GM18507 (cell line): ENCODE measurements at places on chromosomes 6 and 20.
A peak's percentile ranks its signal among the peaks of the same experiment; 100 is the strongest.

- no peak for DNase-seq
These were observed 41.2 kb upstream of the NHSL1 start for GRCh38 chr6:138540468-138540867.

- DNase-seq: no peak
These were observed 11.8 kb upstream of the SMLR1 start for GRCh38 chr6:130815200-130816071.

DNA sequence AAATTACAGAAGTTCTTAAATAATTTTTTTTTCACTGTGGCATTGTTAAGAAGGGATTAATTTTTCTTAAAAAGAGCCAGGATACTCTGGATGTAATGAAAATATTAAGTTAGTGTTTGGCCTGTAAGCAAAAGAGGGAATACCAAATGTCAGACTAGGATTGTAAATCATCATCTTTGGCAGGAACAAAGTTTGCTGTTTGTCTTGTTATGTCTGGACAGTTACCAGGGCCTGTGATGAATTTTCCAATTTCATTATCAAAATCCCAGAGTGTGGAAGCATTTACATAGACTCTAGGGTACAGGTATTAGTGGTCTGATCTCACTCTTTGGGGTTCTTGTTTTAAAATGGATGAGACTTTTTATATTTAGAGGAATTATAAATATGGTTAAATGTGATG is 26.1 kb downstream of the CEP57L1 start:
- DNase-seq: no peak

DNA sequence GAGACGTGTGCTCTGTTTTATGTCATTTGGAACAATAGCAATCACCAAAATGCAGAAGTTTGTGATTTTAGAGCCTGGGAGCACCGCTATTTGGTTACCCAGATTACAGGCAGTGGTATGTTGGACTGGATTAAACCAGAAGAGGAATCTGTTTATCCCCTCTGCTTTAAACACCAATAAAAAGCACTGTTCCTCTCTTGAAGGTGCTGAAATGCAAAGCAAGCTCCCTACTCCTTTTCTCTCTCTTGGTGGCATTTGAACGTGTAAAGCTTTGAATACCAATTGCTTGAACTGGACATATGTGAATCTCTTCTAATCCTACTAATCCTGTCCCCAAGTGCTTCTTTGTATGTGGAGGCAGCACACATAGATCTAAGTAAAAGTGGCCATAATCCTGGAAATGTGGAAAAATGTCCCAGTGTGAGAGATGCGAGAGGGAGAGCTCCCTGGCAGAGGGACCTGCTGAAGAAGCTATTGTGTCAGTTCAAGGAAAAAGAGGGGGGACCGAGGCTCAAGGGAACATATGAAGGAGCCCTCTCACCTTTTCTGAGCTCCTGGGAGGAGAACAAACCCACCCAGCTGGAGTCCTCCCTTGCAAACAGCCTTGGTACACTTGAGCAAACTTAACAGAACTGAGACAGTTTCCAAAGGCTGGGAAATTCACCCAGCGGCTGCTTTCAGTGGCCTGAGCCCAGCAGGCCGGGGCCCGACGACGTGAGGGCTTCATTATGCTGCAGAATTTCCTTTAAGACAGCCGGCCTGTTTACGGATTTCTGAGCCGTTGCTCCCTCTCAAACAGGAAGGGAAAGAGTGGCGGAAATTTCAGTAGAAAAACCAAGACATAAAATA is 18.8 kb upstream of the OLIG3 start:
- DNase-seq: no peak

DNA sequence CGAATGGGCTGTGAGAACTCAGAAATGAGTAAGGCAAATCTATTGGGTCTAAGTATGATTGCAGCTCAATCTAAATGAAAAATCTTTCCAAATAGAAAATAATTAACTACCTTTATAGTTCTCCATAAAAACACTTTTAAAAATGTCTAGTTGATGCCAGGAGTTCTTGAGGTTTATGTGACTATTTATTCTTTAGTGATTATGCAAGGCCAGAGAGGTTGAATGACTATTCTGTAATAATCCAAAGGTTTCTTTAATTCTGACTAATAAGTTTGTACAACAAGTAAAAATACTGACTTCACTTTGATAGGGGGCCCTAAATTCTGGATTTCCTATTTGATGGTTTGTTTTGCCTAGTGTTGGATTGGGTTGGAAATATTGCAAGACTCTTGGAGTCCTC is 461.2 kb downstream of the EPM2A start:
- DNase-seq: no peak

- no peak for DNase-seq
These were observed 148.0 kb downstream of the TMEM200A start for GRCh38 chr6:130513770-130514169.

DNA sequence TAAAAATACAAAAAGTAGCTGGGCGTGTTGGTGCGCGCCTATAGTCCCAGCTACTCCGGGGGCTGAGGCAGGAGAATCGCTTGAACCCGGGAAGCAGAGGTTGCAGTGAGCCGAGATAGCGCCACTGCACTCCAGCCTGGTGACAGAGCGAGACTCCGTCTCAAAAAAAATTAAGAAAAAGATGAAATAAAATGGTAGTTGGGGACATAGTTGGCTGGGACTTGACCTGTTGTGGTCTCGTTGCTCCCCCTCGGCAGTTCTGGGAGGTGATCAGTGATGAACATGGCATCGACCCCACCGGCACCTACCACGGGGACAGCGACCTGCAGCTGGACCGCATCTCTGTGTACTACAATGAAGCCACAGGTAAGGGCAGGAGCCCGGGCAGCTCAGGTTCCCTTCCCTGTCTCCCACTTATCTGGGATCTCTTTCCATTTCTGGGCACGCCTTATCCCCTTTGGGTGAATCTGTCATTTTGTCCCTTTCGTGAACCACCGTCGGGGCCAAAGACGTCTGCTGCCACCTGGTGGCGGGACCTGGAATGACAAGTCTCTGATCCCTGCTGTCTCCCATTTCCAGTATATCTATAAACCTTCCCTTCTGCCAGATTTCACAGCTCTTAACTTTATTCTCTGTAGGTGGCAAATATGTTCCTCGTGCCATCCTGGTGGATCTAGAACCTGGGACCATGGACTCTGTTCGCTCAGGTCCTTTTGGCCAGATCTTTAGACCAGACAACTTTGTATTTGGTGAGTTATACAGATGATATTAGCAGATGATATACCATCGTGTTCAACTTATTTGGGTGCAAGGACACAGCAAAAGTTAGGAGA is 2.3 kb downstream of the TUBB start:
- DNase-seq: no peak

DNA sequence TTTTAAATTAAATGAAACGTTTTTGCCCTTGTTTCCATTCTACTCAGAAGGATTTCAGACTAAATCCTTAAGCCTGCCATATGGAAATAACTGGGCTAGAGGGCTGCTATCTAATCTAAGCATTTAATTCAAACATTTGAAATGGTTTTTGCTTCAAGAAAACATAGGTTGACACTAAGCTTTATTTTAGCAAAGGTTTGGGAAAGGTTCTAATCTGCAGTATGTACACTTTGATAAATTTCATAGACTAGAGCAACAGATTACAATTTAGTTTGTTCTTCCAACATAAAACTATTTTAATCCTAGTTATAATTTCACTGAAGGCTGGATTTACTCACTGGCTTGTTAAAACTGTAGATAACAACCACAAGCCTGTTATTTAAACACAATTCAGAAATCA is 72.1 kb downstream of the TMEM200A start:
- no peak for DNase-seq

GRCh38 chr20:31861385-31862156 is 8.8 kb downstream of the DUSP15 start:
- DNase-seq: peak; percentile 82

DNA sequence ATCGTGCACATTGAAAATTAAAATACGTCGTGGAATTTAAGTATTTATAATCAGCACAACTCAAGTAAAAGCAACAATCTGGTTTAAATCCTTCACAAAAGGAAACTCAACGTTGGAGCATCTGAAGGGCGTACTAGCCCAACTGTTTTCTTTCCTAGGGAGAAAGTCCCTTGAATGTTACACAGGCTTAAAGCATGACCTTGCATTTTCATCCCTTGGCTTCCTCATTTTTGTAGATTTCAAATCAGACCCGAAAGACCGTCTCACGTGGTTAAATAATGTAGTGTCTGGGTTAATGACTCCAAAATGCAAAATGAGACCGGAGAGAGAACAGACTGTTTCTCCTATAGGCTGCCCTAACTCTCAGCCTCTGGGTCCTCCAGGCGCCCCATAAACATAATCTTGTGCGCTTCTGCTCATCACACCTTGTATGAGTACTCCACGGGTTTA is 249.2 kb upstream of the RREB1 start:
- no peak for DNase-seq

GRCh38 chr6:1703923-1704322 is 94.2 kb downstream of the FOXC1 start:
- DNase-seq: no peak

DNA sequence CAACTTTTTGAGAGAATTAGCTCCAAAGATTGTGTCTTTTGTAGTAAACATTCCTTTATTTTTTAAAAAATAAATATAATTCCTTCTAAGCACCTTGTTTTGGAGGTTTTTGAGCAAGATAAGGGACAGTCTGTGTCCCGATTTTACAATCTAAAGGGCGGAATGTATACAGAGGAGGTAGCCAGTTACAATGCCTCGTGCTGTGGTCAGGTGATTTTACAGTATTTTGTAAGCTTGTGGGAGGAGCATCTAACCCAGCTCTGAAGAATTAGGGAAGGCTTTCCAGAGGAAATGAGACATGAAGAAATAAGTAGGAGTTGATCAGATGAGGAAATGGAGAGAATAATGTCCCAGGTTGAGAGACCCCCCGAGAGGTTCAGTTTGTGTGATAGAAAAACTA is 1.3 kb downstream of the HINT3 start:
- DNase-seq: no peak

GRCh38 chr20:29297411-29298270 is 1959.8 kb upstream of the DEFB115 start:
- DNase-seq: no peak

DNA sequence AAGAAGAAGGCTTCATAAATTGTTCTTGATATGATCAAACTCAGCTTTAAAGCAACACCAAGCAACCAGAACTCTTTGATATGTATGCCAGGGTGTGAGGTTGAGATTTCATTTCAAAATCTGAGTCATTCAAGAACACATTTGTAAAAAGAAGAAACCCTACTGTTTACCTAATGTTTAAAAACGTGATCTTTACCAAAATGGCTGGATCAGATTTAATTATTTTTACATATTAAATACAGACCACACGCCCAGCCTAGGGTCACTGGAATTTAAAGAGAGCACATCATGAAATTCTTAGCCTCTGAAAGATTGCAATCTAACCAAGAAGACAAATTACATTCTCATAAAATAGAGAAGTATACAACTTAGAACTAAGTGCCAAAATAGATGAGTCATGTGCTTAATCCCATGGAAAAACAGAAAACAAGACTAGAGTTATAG is 206.8 kb upstream of the SMLR1 start:
- no peak for DNase-seq

DNA sequence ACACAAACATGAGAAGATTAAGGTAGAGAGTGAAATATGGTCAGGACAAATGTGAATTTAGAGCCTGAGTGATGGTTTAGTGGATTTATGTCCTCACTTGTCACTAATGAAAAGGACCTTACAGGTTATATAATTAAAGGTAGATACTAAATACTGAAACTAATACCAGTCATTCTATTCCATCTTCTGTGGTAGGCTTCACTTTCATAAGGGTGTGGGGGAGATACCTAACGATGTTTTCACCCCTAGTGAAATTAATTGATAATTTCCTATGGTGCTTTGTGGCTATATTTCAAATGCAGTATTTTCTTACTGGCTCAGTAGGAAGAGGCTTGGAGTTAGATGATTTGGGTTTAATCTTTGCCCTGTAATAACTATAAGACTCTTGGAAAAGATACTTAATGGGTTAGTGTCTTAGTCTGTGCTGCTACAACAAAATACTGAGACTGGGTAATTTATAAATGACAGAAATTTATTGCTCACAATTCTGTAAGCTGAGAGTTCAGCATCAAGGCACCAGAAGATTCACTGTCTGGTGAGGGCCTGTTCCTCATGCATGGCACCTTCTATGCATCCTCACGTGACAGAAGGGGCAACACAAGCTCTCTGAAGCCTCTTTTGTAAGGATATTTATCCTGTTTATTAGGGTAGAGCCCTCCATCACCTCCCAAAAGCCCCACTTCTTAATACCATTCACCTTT is 21.3 kb downstream of the RNF217 start:
- DNase-seq: no peak

GRCh38 chr6:111700135-111700690 is 94.5 kb upstream of the TRAF3IP2 start:
- no peak for DNase-seq

DNA sequence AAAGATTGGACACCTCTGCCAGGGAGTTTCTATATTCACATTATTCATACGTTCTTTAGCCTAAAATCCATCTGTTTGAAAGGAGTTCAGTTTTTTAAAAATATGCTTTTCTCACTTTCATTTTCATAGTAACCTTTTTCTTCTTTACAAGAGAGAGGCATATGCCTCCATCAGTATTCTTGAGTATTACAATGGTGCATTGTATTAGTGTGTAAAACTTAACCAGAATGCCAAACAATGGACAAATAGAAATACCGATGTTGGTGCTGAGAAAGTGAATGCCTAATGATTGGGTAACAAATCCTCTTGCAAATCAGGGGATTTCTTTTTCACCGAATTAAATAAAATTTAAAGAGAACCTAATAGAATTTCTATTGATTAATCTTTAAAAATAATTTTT is 163.2 kb upstream of the LAMA2 start:
- DNase-seq: no peak

DNA sequence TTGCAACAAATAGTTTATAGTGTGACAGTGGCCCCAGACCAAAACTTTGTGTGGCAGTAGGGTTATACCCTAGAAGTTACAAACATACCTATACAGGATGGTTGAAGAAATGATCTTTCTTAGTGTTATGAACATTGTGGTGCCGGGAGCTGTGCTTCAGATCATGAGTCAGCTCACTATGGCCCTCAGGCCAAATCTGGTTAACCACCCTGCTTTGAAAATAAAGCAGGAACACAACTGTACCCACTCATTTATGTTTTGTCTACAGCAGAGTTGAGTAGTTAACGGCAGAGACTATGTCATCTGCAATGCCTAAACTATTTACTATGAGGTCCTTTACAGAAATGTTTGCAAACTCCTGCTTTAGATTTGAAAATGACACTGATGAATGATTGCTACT is 24.3 kb downstream of the AKAP7 start:
- DNase-seq: no peak

GRCh38 chr6:154487367-154488247 is 22.9 kb downstream of the CNKSR3 start:
- DNase-seq: no peak

GRCh38 chr20:2236256-2236655 is 59.5 kb upstream of the TGM3 start:
- no peak for DNase-seq

- DNase-seq: no peak
These were observed 16.8 kb upstream of the ADTRP start for GRCh38 chr6:11795403-11795802.

DNA sequence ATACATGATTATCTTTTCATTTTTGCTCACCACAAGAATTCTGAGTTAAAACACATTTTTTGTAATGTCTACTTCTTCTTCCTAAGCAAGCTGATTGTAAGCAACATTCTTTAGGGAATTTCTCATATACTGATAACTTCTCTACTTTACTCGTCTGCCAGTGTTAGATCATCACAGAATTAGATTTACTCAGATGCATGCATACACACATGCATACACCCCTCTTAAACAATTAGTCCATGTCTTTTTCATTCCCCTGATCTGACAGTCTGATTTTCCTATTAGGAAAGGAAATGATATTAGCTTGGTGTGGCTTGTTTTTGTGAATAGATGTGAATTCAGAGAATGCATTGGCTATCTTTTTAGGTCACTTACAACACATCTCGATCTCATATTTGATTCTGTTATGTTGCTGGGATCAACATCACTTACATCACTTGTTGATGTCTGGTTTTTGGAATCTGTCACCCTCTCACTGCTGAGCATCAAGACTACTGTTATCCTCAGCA is 91.4 kb downstream of the FIG4 start:
- DNase-seq: no peak
